ENCODE measurements at places on chromosomes 2 and 18.
A peak's percentile ranks its signal among the peaks of the same experiment; 100 is the strongest.

- no peak for DNase-seq
Observed at GRCh38 chr2:118148133-118148532, 59.9 kb downstream of the INSIG2 start.

GRCh38 chr2:61419570-61419969, 51.3 kb downstream of the USP34 start:
- DNase-seq: no peak

- DNase-seq: no peak
Observed at GRCh38 chr2:127046579-127046978, 60.4 kb downstream of the BIN1 start.

DNA sequence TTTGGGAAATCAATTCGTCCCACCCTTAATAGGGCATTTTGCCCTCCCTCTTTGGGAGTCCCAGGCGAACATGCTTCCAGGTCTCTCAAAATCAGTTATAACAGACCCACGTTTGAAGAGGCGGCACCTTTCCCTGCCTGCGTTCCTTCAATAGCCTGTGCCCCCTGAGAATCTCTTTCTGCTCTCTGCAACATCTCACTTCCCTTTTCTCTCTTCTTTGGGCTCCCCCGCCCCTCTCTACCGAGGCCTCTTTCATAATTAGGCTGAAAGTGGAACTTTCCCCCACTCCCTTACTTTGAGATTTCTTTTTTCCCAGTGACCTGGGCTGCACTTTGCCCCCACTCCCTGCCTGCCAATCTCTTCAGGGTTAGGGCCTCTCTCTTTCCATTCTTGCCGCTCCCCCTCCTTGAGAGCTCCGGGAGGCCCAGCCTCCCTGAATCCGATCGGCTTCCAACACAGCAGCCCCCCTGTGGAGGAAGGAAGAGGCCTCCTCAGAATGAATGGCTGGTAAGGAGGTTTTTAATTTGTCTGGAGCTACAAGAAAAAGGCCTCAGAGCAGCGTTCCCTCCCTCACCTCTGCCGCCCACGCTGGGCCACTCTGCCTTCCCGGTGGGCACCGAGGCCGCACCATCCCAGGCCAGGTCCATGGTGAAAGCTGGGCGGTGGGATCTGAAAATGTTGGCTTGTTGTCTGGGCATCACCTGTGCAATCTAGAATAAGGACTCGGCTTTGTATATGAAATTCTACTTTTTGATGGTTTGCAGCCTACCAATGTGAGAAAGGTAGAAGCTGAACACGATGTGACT, 162.6 kb upstream of the SIX3 start:
- DNase-seq: no peak

DNA sequence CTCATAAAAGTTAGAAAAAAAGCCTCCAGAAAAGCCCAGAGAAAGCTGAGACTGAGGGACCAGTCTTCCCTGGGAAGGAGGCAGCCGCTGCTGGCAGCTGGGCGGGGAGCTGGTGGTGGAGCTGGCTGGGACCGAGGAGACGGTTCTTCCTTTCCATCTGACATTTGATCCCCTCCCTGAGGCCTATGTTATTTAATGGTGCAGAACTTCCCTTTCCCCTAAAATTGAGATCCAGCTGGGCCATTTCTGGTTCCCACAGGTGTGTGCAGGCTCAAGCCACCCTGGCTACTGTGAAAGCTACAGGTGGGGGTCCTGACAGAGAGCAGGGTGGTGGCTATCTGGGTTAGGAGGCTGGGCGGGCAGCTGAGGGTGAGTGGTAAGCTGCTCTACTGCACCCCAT, 81.5 kb upstream of the FZD7 start:
- no peak for DNase-seq

- no peak for DNase-seq
Observed at GRCh38 chr2:75846683-75847190, 136.0 kb upstream of the GCFC2 start.

GRCh38 chr2:95014126-95014708, 11.3 kb upstream of the MAL start:
- no peak for DNase-seq

- DNase-seq: peak; percentile 18
Observed at GRCh38 chr2:222819722-222820333, 41.0 kb upstream of the ACSL3 start.

GRCh38 chr2:109530712-109531111, 83.1 kb downstream of the SEPTIN10 start:
- DNase-seq: no peak

GRCh38 chr2:164224007-164224406, 397.3 kb downstream of the GRB14 start:
- no peak for DNase-seq

Measured in activated CD4-positive, alpha-beta T cell treated with anti-CD3 and anti-CD28 coated beads, Interleukin-2, amount 50 U/mL, for 16 hours (primary cell).